ENCODE measurements at places on chromosomes 4 and X.

- no peak overlapping the region for H3K4me3 ChIP-seq
- no peaks in the 10 kb centered on the region for H3K27me3 ChIP-seq
- H3K4me1 ChIP-seq: no peaks in the 10 kb centered on the region
- no peak for DNase-seq
- no peaks in the 10 kb centered on the region for H3K36me3 ChIP-seq
Observed at GRCh38 chr4:96063639-96064038, 223.7 kb downstream of the PDHA2 start.

- no peak overlapping the region for H3K27ac ChIP-seq
- no peak for DNase-seq
- H3K36me3 ChIP-seq: no peaks in the 10 kb centered on the region
- no peaks in the 10 kb centered on the region for H3K4me1 ChIP-seq
Observed at GRCh38 chrX:34917146-34917545, 25.4 kb upstream of the FAM47B start.

GRCh38 chrX:151183912-151184565 lies 7.7 kb downstream of the GPR50 start:
- DNase-seq: no peak
- no peak overlapping the region for H3K4me3 ChIP-seq

DNA sequence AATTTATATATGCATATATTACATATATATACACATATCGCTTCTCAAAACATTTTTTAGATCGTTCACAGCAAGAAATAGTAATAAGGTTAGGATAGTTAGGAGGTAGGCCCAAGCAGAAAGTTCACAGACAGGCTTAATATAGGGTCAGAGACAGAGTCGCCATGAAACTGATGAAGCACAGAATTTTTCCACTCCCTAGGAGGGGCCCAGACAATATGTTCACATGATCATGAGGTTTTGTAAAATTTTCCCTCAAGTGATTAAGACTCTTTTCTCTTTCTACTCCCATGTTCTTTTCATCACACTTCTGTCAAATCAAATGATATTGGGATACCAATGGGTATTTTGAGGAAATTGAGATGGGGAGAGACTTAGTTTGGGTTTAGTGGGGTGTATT lies 5.2 kb upstream of the ENAM start:
- H3K27me3 ChIP-seq: no peaks in the 10 kb centered on the region
- no peak overlapping the region for H3K27ac ChIP-seq
- no peaks in the 10 kb centered on the region for H3K36me3 ChIP-seq
- H3K4me3 ChIP-seq: no peak overlapping the region

- no peaks in the 10 kb centered on the region for H3K27me3 ChIP-seq
- H3K36me3 ChIP-seq: no peaks in the 10 kb centered on the region
- no peak overlapping the region for H3K27ac ChIP-seq
- H3K4me1 ChIP-seq: no peaks in the 10 kb centered on the region
Observed at GRCh38 chrX:8629871-8630270, 102.1 kb downstream of the ANOS1 start.

GRCh38 chr4:75054078-75054477 lies 121.2 kb downstream of the PARM1 start:
- no peaks in the 10 kb centered on the region for H3K27me3 ChIP-seq
- DNase-seq: no peak
- no peak overlapping the region for H3K27ac ChIP-seq
- no peak overlapping the region for H3K4me3 ChIP-seq

GRCh38 chrX:99750721-99751120 lies 659.4 kb downstream of the PCDH19 start:
- no peak overlapping the region for H3K4me3 ChIP-seq
- no peaks in the 10 kb centered on the region for H3K27me3 ChIP-seq
- DNase-seq: no peak
- no peaks in the 10 kb centered on the region for H3K4me1 ChIP-seq

DNA sequence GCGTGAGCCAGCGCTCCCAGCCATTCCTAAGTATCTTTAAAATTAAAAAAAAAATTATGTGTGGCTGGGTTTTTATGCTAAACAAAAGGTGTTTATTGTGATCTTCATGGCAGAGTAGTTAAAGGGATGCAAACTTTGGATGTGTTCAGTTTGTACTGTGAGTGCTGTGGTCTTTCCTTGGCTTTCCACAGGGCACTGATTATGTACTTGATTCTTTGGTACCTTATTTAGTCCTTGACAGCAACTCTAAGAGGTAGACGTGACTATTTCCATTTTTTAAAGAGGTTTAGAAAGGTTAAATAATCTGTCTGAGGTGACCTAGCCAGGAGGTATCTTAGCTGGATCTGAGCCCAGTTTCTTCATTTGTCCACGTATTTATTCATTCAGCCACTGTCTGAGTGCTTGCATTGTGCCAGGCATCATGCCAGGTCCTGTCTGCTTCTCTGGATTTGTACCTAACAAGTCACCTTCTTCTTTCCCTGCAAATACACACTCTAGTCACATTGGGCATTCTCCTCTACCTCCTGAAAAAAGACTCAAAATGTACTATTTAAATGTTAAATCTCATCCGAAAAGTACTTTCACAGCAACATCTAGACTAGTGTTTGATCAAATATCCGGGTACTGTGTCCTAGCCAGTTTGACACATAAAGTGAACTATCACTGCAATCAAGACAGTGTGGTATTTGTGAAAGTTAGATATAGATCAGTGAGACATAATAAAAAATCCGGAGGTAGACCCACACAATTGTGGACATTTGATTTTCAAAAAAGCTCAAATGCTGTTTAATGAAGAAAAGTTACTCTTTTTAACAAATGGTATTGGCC lies 31.5 kb downstream of the WWC2 start:
- no peak overlapping the region for H3K4me3 ChIP-seq
- H3K27ac ChIP-seq: no peak overlapping the region
- H3K36me3 ChIP-seq: no peaks in the 10 kb centered on the region
- H3K4me1 ChIP-seq: peaks cover 4% of the 10 kb centered on the region

- no peak overlapping the region for H3K4me3 ChIP-seq
- H3K27me3 ChIP-seq: no peaks in the 10 kb centered on the region
- no peak overlapping the region for H3K27ac ChIP-seq
- no peaks in the 10 kb centered on the region for H3K4me1 ChIP-seq
Observed at GRCh38 chrX:42837101-42837726, 59.3 kb upstream of the PPP1R2C start.

- no peaks in the 10 kb centered on the region for H3K4me1 ChIP-seq
- no peak overlapping the region for H3K27ac ChIP-seq
- no peak overlapping the region for H3K4me3 ChIP-seq
- H3K36me3 ChIP-seq: no peaks in the 10 kb centered on the region
- DNase-seq: no peak
- H3K27me3 ChIP-seq: no peaks in the 10 kb centered on the region
Observed at GRCh38 chr4:125020089-125021034, 294.4 kb upstream of the FAT4 start.

DNA sequence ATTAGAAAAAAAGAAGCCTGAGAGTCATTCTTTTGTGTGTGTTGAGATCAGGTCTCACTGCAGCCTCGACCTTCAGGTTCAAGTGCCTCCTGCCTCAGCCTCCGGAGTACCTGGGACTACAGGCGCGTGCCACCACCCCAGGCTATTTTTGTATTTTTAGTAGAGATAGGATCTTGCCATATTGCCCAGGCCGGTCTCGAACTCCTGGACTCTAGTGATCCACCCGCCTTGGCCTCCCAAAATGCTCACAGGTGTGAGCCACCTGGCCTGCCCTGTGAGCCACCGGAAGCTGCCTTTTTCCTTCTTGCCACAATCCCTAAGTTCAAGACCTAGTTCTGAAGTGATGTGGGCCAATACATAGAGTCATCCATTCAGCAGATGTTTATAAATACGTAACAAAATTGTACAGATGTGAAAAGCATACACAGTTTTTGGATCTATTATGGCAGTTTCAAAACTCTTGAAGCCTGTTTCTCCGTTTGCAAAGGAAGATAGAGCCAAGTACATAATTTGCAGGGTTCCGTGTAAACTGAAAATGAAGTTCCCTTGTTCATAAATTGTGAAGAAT lies 536 bp upstream of the CTSO start:
- H3K36me3 ChIP-seq: no peaks in the 10 kb centered on the region
- H3K27me3 ChIP-seq: no peaks in the 10 kb centered on the region
- H3K27ac ChIP-seq: peak overlapping the region; percentile 72
- H3K4me1 ChIP-seq: peaks cover 6% of the 10 kb centered on the region
- peak overlapping the region; percentile 33 for H3K4me3 ChIP-seq

- H3K36me3 ChIP-seq: no peaks in the 10 kb centered on the region
- peaks cover 22% of the 10 kb centered on the region for H3K4me1 ChIP-seq
- no peak for DNase-seq
- H3K27me3 ChIP-seq: no peaks in the 10 kb centered on the region
- no peak overlapping the region for H3K27ac ChIP-seq
Observed at GRCh38 chrX:110415440-110416170, 57.0 kb downstream of the RTL9 start.

- peak; percentile 67 for DNase-seq
- H3K27ac ChIP-seq: no peak overlapping the region
- H3K36me3 ChIP-seq: no peaks in the 10 kb centered on the region
- peaks cover 8% of the 10 kb centered on the region for H3K4me1 ChIP-seq
- H3K27me3 ChIP-seq: no peaks in the 10 kb centered on the region
Observed at GRCh38 chr4:141686146-141686775, 49.9 kb downstream of the IL15 start.

GRCh38 chr4:134691915-134692314 lies 490.3 kb upstream of the PABPC4L start:
- H3K27me3 ChIP-seq: no peaks in the 10 kb centered on the region
- no peaks in the 10 kb centered on the region for H3K36me3 ChIP-seq
- H3K4me3 ChIP-seq: no peak overlapping the region
- no peak for DNase-seq
- no peaks in the 10 kb centered on the region for H3K4me1 ChIP-seq

DNA sequence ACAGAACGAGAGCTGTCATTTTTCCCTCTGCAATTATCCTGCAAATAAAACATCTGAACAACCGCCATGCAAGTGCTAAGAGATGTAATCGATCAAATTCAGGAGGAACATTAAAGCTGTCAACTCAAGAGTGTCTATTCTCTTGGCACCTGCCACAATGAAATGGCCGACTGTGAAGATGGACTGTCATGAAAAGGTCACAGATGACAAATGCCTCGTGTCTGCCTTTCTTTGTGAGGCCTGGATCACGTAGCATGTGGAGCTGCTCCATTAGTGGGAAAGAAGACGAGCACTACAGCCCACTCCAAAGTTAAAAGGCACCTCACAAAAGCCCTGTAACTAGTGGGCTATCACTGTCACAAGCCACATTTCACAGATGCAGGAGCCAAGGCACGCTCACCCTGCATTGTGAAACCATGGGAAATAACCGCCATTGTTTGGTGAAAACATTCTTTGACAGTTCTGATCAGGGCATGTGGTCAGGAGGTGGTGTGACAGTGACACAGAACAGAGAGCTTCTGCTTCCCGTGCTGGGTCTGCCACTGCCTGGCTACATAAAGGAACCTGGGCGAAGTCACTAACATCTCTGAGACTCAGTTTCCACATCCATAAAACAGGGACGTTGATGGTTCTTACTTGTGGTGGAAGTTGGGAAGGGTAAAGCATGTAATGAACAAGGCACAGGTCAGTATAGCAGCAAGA lies 98.9 kb downstream of the EVC2 start:
- no peak overlapping the region for H3K27ac ChIP-seq
- no peak overlapping the region for H3K4me3 ChIP-seq
- no peaks in the 10 kb centered on the region for H3K4me1 ChIP-seq
- peaks cover 57% of the 10 kb centered on the region for H3K27me3 ChIP-seq
- H3K36me3 ChIP-seq: no peaks in the 10 kb centered on the region

DNA sequence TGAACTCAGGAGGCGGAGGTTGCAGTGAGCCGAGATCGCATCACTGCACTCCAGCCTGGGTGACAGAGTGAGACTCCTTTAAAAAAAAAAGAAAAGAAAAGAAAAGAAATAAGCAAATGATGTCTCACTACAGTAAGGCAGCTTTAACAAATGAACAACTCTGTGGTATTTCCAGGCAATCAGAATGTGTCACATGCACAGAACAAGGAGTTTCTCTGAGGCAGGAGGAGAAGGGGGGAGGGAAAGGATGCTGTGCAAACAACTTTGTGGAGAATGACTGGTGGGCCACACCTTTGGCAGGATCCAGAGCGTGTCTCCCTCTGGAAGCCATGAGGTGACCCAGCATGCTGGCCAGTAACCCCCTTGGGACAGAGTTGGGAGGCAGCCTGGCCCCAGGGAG lies 57.6 kb downstream of the RAI2 start:
- H3K4me1 ChIP-seq: no peaks in the 10 kb centered on the region
- no peaks in the 10 kb centered on the region for H3K27me3 ChIP-seq
- H3K27ac ChIP-seq: no peak overlapping the region
- DNase-seq: no peak
- H3K4me3 ChIP-seq: no peak overlapping the region

DNA sequence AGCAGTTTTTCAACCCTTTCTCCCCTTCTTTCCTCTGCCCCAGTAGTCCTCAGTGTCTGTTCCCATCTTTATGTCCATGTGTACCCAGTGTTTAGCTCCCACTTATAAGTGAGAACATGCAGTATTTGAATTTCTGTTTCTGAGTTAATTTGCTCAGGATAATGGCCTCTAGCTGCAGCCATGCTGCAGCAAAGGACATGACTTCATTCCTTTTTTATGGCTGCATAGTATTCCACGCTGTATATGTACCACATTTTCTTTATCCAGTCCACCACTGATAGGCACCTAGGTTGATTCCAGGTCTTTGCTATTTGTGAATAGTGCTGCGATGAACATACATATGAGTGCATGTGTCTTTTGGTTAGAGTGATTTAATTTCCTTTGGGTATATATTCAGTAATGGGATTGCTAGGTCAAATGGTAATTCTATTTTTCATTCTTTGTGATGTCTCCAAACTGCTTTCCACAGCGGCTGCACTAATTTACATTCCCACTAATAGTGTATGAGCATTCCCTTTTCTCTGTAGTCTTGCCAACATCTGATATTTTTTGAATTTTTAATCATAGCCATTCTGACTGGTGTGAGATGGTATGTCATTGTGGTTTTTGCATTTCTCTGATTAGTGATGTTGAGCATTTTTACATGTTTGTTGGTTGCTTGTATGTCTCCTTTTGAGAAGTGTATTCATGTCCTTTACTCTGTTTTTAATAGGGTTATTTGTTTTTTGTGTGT lies 54.6 kb upstream of the ANK2 start:
- no peaks in the 10 kb centered on the region for H3K27me3 ChIP-seq
- DNase-seq: no peak
- H3K4me1 ChIP-seq: no peaks in the 10 kb centered on the region
- no peak overlapping the region for H3K4me3 ChIP-seq

DNA sequence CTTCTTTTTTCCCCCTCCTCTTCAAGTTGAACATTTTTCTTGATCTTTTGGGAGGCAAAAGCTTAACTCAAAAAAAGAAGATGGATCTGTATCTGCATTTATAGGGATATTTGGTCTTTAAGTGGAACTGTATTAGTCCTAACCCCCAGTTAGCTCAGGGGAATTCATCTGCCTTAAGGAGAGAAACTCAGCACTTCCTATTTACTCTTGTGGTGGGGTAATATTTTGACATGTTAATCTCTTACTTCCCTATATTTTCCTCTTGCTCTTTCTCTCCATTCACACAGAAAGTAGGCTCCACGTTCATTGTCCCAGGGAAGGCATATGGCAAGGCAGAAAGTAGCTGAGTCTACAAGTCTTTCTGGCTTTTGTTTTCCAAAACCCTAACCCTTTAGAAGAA lies 5.3 kb downstream of the LRRC66 start:
- H3K27ac ChIP-seq: no peak overlapping the region
- H3K4me1 ChIP-seq: no peaks in the 10 kb centered on the region
- no peaks in the 10 kb centered on the region for H3K36me3 ChIP-seq
- no peak overlapping the region for H3K4me3 ChIP-seq
- H3K27me3 ChIP-seq: no peaks in the 10 kb centered on the region
- no peak for DNase-seq

- no peak overlapping the region for H3K4me3 ChIP-seq
- no peaks in the 10 kb centered on the region for H3K36me3 ChIP-seq
- H3K27me3 ChIP-seq: no peaks in the 10 kb centered on the region
- no peak for DNase-seq
- H3K27ac ChIP-seq: no peak overlapping the region
- H3K4me1 ChIP-seq: peaks cover 10% of the 10 kb centered on the region
Observed at GRCh38 chr4:41080976-41081375, 133.4 kb downstream of the APBB2 start.
